ENCODE measurements at places on chromosomes 2 and 18. TPM values are rescaled to one million over a fixed set of nuclear protein-coding genes. Genes with fewer than 3 reads are reported as not detected.

CTDSP1 gene
- 163 TPM for total RNA-seq

TRIM43 gene
- total RNA-seq = not detected

GRCh38 chr2:46257476-46257875 lies 39.7 kb upstream of the EPAS1 start:
- no peak for DNase-seq

- DNase-seq = no peak
These were observed 56.9 kb upstream of the CCDC141 start for GRCh38 chr2:179106676-179107428.

GRCh38 chr18:51953521-51953920 lies 386.5 kb upstream of the DCC start:
- no peak for DNase-seq
